ENCODE measurements at places on chromosomes 12 and 14. TPM values are rescaled to one million over a fixed set of nuclear protein-coding genes. Genes with fewer than 3 reads are reported as not detected.

- no peak for DNase-seq
Measured at GRCh38 chr14:66225337-66225736, 260.8 kb upstream of the CCDC196 start.

GRCh38 chr14:23033801-23034497 lies 751 bp downstream of the PSMB5 start:
- DNase-seq: no peak

DNA sequence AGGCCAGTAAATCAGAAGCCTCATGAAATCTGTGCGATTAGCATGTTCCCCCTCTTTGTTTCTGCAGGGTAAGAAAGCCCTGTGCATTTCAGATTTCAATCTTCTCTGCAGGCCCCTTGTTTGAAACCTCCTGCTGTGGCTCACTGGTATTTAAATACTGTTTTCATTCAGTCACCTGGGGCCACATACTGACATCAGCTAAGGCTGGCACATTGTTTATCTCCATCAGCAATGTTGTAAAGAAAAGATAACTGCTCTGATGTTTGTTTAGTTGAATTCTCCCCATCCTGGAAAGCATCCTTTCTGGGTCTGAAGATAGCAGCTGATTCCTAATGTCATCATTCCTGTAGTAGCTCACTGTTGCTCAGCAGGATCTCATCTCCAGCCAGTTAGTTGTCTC lies 554.9 kb downstream of the NRXN3 start:
- DNase-seq: no peak

Gene GPR162
- 11.8 TPM for total RNA-seq

Gene CBLN3
- total RNA-seq: 5.3 TPM

Measured in fibroblast of lung (primary cell).